ENCODE measurements at places on chromosomes 2 and 18.

DNA sequence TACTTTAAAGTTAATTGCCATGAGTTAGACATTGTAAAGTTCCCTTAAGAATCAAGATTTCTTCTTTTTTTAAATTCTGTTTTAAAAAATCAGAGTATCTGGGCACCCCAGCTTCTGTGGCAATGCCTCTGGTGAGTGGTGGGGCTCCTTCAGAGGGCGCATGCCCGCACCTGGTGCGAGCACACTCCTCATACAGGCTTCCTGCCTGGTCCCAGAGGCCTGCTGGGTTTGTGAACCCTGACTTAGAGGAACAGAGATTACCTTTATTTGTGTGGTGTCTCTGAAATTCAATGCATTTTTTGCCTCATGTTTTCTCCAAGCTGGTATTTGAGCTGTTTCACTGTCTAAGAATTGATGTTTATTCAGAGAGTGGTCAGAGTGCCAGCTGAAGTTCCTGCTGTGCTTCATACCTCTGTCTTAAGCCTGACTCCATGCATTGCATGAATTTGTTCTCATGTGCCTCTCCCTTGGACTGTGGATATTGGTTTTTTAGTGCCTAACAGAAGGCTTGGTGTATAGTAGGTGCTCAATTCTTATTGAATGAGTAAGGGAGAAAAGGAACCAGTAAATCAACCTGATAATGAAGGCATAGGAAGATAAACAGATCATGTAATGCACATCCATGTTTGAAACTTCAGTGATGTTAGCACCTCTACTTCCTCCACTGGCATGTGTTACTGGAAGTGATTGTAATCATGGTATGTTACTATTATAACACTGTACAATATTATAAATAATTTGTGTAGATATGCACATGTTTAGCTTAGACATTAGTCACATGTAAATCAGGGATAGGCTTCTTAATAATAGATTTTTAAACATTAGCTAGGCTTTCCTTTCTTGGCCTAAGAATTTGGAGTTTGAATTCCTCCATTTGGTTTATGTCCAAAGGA lies 29.0 kb downstream of the PHLPP1 start:
- no peak for DNase-seq

DNA sequence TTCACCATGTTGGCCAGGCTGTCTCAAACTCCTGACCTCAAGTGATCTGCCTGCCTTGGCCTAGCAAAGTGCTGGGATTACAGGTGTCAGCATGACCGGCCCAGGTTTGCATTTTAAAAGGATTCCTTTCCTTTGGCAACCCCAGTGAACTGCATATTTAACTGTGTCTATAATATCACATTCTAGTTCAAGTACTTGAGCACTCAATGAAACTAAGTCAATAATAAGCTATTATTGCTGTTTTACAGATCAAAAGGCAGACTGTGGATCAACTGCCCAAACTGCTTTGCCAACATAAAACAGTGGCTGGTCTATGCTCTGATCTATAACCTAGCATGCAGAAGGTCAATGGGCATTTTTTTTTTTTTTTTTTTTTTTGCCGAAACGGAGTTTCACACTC lies 144.5 kb downstream of the USP34 start:
- DNase-seq: peak; percentile 56

DNA sequence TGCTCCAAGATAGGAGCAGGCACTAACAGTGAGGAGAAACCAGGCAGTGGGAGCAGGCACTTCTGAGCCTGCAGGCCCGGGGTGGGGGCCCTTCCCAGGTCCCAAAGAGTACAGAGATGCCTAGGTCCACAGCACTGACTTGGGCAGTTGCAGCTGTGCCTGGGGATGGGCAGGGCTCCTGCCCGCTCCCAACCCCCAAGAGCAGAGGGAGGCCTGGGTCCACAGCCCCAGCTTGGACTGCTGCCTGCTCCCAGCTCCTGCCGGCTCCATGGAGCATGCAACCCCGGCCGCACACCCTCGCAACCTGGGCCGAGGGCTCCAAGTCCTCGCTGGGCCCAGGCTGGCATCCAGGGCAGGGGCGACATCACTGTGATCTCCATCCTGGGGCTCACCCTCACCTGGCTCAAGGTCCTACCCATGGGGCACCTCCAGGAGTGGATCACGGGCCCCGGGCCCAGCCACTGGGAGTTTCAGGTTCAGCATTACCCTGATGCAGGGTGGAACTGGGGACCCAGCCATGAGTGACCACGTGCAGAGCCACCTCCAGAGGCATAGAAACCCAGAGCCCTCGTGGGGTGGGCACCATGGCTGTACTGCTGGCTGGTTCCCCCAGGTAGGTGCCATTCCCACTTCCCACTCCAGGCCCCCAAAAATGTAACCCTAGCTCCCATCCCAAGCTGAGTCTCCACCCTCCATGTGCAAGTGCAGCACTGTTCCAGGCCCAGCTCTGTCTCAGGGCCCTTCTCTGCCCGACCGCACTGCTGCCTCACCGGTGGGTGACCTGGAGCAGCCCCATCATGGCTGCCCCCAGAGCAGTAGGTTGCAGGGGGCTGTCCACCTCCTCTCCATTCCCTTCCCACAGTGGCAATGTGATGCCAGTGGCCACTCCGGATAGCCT lies 325.6 kb downstream of the NR4A2 start:
- DNase-seq: no peak

- DNase-seq: no peak
Measured at GRCh38 chr18:62061821-62062478, 124.9 kb downstream of the PIGN start.

DNA sequence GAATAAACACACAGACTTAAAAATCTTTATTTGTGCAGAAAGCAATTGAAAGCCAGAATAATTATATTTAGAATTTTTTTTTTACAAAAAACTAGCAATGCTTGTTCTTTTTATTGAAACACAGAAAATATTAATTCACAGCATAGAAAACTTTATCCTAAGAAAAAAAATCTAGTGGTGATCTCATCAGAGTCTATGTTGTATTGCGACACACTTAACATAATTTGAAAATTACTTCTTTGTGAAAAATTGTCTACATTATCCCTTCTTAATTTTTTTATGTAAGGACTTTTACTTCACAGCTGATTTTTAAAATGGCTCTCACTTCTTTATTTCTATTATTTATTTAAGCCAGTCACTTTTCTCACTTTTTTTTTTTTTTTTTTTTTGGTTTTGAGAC lies 103.4 kb downstream of the LDLRAD4 start:
- no peak for DNase-seq

DNA sequence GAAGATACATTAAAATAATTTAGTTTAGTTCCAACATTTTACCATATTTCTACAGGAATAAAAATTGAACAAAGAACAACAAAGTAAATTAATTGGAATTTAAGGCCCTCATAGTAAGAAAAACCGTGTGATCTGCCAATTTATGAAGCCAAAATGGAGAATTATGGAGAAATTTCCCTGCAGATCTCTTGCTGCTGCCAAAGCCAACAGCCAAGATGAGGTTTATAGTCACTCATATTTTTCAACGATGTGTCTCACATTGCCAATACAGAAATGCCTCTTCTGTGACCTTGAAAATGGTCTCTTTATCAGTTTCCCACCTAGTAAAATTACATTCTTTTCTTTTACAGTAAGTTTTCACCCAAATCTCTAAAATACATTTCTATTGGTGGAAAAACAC lies 317.2 kb upstream of the FIGN start:
- no peak for DNase-seq

DNA sequence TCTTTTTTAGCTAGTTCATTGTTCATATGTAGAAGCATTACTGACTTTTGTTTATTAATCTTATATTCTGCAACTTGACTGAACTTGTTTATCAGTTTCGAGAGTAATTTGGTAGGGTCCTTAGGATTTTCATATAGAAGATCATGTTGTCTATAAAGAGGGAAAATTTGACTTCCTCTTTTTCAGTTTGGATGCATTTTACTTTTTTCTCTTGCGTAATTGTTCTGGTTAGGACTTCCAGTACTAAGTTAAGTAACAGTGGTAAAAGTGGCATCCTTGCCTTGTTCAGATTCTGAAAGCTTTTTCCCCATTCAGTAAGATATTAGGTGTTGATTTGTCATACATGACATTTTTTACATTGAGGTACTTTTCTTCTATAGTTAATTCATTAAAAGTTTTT lies 726.0 kb downstream of the KCNJ3 start:
- no peak for DNase-seq

DNA sequence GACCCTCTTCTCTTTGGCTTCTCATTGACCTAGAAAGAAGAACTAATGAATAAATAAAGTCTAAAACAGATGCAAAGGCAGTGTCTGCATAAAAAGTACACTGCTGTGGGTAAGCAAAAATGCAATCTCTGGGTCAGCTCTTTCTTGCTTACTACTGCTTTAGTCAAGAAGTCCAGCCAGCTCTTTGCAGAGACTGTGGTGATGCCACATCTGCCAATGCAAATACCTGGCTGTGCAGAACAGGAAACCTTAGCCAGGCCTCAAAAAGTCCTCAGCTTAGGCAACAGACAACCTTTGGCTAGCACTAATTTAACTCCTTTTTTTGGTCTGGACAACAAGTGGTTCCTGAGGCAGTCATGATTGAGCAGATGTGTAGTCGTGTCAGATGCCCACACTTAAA lies 73.6 kb upstream of the RND3 start:
- DNase-seq: no peak

GRCh38 chr2:128317181-128317898 lies 1.3 kb downstream of the HS6ST1 start:
- no peak for DNase-seq

- DNase-seq: peak; percentile 57
Measured at GRCh38 chr2:216339456-216340279, 32.6 kb downstream of the MARCHF4 start.

DNA sequence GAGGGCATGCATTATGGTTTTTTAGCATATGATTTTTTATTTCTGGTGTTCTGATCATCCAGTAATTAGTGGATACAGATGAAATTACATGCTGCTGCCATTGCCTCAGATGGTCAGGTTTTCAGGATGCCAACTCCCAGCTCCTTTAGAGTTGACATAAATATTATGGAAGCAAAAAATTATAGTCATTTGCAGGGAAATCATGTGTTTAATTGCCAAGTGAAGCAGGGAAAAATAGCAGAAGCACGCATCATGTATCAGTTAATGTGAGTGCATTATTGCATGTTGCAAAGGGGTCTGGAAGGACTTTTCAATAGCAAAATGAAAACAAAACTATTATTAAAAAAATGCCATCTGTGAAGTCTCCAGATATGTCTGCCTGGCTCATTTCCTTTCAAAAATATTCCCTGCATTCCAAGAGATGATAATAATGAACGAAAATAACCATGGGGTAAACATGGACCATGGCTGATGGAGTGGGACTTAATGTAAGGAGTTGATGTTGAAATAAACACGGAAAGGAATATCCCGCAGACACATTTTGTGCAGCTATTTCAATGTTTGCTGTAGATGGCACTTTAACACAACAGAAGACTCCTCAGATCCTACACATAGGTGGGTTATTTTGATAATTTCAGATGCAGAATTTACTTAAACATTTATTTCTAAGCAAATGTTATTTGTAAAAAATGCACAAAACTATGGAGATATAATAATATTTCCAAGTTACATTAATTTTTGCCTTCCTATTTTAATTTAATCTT lies 87.7 kb upstream of the DYNAP start:
- DNase-seq: no peak

DNA sequence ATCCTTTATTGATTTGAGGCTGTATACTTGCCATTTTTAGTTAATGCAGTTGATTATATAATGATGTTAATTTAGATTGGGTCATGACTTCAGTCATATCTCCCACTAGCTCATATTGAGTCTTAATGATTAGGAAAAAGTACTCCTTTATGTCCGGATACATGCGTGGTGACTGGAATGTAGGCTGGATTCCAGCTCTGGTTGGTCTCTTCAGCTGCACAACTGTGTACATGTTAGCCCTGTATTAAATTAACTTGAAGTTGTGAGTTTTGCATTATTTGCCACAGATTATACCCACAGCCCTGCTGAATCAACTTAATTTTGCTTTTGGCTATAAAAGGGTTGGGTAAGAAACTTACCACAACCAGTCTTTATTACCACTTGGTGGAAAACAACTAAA lies 22.5 kb downstream of the MOB4 start:
- no peak for DNase-seq

GRCh38 chr2:228118940-228119339 lies 62.5 kb downstream of the SPHKAP start:
- no peak for DNase-seq

DNA sequence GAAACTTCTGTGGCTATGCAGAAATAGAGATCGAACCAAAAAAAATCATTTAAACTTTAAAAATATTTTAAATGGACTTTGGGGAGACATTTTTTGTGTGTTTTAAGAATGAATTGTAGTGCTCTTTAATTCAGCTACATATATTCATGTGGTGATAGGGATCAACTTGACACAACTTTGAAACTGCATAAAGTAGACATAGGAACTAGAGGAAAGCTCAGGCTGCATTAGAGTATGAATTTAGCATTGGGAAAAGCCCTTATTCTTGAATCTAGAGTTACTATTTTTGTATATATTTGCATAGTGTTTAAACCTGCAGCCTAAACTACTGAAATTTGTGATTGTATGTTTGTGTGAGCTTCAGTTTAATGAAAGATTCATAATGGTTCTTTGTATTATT lies 78.3 kb downstream of the SLC39A10 start:
- DNase-seq: no peak

- no peak for DNase-seq
Measured at GRCh38 chr18:13136056-13136903, 82.3 kb upstream of the LDLRAD4 start.

GRCh38 chr2:11343368-11343649 lies 1.1 kb downstream of the ROCK2 start:
- DNase-seq: no peak

- DNase-seq: no peak
Measured at GRCh38 chr2:156430980-156431358, 5.2 kb upstream of the GPD2 start.

DNA sequence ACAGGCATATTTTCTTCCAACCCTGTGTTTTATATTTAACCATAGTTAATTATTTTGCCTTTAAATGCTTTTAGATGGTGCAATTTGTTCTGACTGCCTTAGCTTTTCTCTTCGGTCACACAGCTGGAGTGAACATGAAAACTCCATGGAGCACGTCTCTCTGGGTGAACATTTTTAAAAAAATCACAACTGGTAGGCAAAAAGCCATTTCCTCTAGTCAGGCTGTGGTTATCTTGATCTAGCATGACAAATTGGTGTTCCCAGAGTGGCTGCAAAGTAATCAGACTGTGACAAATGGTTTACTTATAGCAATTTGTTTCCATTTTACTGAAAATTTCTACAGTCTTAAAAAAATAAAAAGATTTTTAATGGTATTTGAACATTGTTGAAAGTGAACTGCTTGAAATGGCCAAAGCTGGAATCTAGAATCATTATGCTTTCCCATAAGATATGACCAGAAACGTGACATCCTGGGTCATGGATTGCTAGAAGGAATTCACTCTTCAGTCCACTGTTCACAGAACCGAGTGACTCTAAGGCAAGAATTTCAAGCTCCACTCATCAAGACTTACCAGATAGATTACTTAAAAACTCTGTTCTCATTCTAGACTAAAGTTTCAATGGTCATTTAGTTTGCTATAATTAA lies 703.6 kb downstream of the CPS1 start:
- no peak for DNase-seq

- no peak for DNase-seq
Measured at GRCh38 chr18:9328776-9329175, 5.8 kb upstream of the TWSG1 start.

All from NCI-H774 (cell line).